ENCODE measurements at places on chromosomes 12 and 14.
A peak's percentile ranks its signal among the peaks of the same experiment; 100 is the strongest.

GRCh38 chr12:69894800-69895383, 69.9 kb downstream of the MYRFL start:
- no peaks in the 10 kb centered on the region for H3K4me1 ChIP-seq
- H3K4me3 ChIP-seq, result no peak overlapping the region
- no peak for DNase-seq
- H3K27me3 ChIP-seq, result peaks cover 16% of the 10 kb centered on the region
- no peak overlapping the region for H3K27ac ChIP-seq

- peaks cover 4% of the 10 kb centered on the region for H3K36me3 ChIP-seq
- H3K27ac ChIP-seq, result peak overlapping the region; percentile 51
- H3K4me1 ChIP-seq, result peaks cover 24% of the 10 kb centered on the region
- no peaks in the 10 kb centered on the region for H3K27me3 ChIP-seq
- no peak for DNase-seq
- no peak overlapping the region for H3K4me3 ChIP-seq
Observed at GRCh38 chr14:99137001-99137700, 134.8 kb downstream of the BCL11B start.

DNA sequence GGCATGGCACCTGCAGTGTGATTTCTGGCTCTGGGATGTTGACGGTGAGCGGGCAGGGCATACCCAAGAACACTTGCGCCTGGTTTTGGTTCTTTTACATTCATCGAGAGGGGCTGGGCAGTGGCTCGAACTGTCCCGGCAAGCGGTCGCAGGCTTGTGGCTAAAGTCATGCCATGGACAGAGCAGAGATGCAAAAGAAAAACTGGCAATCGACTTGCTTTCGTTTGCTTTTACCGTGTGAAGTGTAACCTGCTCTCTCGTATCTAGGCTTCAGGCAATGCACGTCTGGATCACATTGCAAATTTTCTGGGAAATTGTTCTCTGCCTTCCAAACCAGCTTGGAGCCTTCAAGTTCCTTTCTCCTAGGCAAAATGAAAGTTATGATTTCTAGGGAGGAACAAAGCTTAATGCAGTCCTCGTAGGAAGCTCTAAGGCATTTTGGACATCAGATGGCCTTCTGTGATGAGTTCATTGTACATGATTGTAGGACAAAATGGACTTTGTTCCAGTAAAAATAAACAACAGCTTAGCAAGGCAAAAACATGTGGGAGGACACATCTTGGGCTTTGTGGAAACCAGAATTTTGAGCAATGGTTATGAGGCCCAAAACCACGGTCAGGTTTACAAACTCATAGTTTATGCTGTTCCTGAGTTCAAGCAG, 18.3 kb downstream of the ADGRD1 start:
- no peaks in the 10 kb centered on the region for H3K36me3 ChIP-seq
- H3K27ac ChIP-seq, result no peak overlapping the region
- H3K27me3 ChIP-seq, result peaks cover 44% of the 10 kb centered on the region
- no peak for DNase-seq
- peaks cover 3% of the 10 kb centered on the region for H3K4me1 ChIP-seq
- no peak overlapping the region for H3K4me3 ChIP-seq

DNA sequence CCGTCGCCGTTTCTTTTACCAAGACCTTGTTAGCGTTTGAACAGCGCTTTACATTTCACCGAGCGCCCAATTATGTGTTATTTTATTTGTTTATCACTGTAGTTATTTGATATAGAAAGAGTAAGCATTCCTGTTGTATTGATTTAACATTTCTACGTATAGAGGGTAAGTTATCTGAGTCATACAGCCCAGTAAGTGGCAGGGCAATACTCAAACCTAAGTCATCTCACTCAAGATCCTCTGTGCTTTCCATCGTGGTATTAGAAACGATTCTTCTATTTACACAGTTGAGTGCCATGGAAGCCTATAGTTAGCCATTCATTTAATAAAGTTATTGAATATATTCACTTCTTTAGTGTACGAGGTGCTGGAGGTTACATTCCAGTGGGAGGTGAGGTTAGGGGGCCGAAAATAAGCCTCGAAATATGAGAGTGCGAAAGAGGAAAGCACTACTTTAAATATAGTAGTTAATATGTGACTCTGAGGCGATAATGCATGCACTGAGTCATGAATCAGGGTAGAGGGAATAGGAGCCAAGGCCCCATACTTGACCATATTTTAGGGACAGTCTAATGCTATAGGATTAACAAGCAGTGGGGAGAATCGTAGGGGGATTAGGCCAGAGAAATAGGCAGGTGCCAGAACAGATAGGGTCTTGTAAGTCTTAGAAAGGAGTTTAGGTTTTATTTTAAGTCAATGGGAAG, 629 bp downstream of the RAD51AP1 start:
- DNase-seq, result no peak
- H3K36me3 ChIP-seq, result no peaks in the 10 kb centered on the region
- H3K27ac ChIP-seq, result peak overlapping the region; percentile 98
- no peaks in the 10 kb centered on the region for H3K27me3 ChIP-seq

- peak overlapping the region; percentile 95 for H3K4me3 ChIP-seq
- peaks cover 14% of the 10 kb centered on the region for H3K27me3 ChIP-seq
Observed at GRCh38 chr14:23568021-23568599, 519 bp upstream of the AP1G2 start.

- H3K4me3 ChIP-seq, result peak overlapping the region; percentile 69
- peaks cover 33% of the 10 kb centered on the region for H3K36me3 ChIP-seq
- no peaks in the 10 kb centered on the region for H3K27me3 ChIP-seq
- H3K4me1 ChIP-seq, result peaks cover 55% of the 10 kb centered on the region
- H3K27ac ChIP-seq, result peak overlapping the region; percentile 100
Observed at GRCh38 chr12:14946162-14946561, 7.8 kb upstream of the ERP27 start.

- no peaks in the 10 kb centered on the region for H3K4me1 ChIP-seq
- no peak overlapping the region for H3K4me3 ChIP-seq
- no peak overlapping the region for H3K27ac ChIP-seq
- no peaks in the 10 kb centered on the region for H3K36me3 ChIP-seq
Observed at GRCh38 chr12:85076688-85077430, 40.7 kb downstream of the LRRIQ1 start.

- H3K27me3 ChIP-seq, result peaks cover 19% of the 10 kb centered on the region
- H3K4me1 ChIP-seq, result no peaks in the 10 kb centered on the region
- H3K4me3 ChIP-seq, result no peak overlapping the region
- H3K27ac ChIP-seq, result no peak overlapping the region
Observed at GRCh38 chr12:71400481-71400880, 39.1 kb upstream of the LGR5 start.

- peaks cover 22% of the 10 kb centered on the region for H3K27me3 ChIP-seq
- H3K4me1 ChIP-seq, result peaks cover 5% of the 10 kb centered on the region
- no peak overlapping the region for H3K27ac ChIP-seq
- no peak for DNase-seq
- H3K36me3 ChIP-seq, result no peaks in the 10 kb centered on the region
- H3K4me3 ChIP-seq, result no peak overlapping the region
Observed at GRCh38 chr14:99671235-99672224, 12.6 kb upstream of the CYP46A1 start.

- H3K4me1 ChIP-seq, result no peaks in the 10 kb centered on the region
- DNase-seq, result no peak
- H3K36me3 ChIP-seq, result peaks cover 2% of the 10 kb centered on the region
- peaks cover 5% of the 10 kb centered on the region for H3K27me3 ChIP-seq
- H3K4me3 ChIP-seq, result no peak overlapping the region
- H3K27ac ChIP-seq, result no peak overlapping the region
Observed at GRCh38 chr14:66322564-66322963, 163.6 kb upstream of the CCDC196 start.

DNA sequence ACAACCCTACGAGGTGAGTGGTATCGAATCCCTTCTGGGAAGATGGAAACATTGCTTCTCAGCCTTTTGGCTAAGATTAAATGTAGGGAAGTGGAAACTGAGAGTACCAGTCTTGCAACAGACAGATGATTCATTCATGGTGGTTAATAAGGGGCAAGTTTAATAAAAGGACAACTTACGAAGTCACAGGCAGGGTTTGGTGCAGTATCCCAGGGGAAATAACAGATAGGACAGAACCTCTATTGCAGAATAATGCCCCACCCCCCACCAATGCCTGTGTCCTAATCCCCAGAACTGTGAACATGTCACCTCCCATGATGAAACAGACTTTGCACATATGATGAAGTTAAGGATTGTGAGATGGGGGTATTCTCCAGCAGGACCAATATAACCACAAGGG, 212.5 kb downstream of the TBX5 start:
- no peak for DNase-seq
- H3K4me1 ChIP-seq, result no peaks in the 10 kb centered on the region
- H3K4me3 ChIP-seq, result no peak overlapping the region
- H3K27ac ChIP-seq, result no peak overlapping the region
- no peaks in the 10 kb centered on the region for H3K36me3 ChIP-seq
- no peaks in the 10 kb centered on the region for H3K27me3 ChIP-seq

- no peak overlapping the region for H3K27ac ChIP-seq
- peaks cover 4% of the 10 kb centered on the region for H3K4me1 ChIP-seq
- DNase-seq, result no peak
- no peaks in the 10 kb centered on the region for H3K36me3 ChIP-seq
- peaks cover 17% of the 10 kb centered on the region for H3K27me3 ChIP-seq
Observed at GRCh38 chr12:15716581-15716980, 72.6 kb downstream of the EPS8 start.

GRCh38 chr14:51576879-51577278, 74.8 kb upstream of the FRMD6 start:
- peaks cover 86% of the 10 kb centered on the region for H3K27me3 ChIP-seq
- no peak overlapping the region for H3K27ac ChIP-seq
- DNase-seq, result no peak
- peaks cover 2% of the 10 kb centered on the region for H3K4me1 ChIP-seq
- no peak overlapping the region for H3K4me3 ChIP-seq
- H3K36me3 ChIP-seq, result no peaks in the 10 kb centered on the region

- H3K4me1 ChIP-seq, result peaks cover 17% of the 10 kb centered on the region
- no peak overlapping the region for H3K27ac ChIP-seq
- no peaks in the 10 kb centered on the region for H3K36me3 ChIP-seq
Observed at GRCh38 chr14:70597731-70598130, 2.7 kb downstream of the MED6 start.

- peak overlapping the region; percentile 33 for H3K4me3 ChIP-seq
- no peak for DNase-seq
- H3K4me1 ChIP-seq, result peaks cover 3% of the 10 kb centered on the region
- no peak overlapping the region for H3K27ac ChIP-seq
- H3K27me3 ChIP-seq, result peaks cover 10% of the 10 kb centered on the region
Observed at GRCh38 chr14:74258764-74259035, 19.5 kb downstream of the VSX2 start.

DNA sequence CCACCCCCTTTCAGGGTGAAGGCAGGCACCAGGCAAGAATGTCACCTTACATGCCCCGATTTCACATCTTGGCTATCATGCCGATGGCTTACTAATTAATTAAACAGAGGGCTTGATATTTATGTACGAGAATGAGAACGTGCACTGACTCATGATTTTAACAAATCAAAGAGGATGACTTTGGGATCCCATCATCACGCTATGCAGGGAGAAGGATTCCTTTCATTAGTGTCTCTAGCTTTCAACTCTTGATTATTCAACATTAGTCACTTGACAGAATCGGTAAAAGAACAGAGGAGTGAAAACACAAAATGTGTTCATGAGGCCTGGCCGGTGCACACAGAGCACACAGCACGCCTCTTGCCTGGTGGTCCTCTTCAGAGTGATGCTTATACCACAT, 80.6 kb downstream of the PRKAB1 start:
- no peak for DNase-seq
- H3K36me3 ChIP-seq, result peaks cover 2% of the 10 kb centered on the region
- H3K4me3 ChIP-seq, result no peak overlapping the region
- H3K27me3 ChIP-seq, result no peaks in the 10 kb centered on the region

DNA sequence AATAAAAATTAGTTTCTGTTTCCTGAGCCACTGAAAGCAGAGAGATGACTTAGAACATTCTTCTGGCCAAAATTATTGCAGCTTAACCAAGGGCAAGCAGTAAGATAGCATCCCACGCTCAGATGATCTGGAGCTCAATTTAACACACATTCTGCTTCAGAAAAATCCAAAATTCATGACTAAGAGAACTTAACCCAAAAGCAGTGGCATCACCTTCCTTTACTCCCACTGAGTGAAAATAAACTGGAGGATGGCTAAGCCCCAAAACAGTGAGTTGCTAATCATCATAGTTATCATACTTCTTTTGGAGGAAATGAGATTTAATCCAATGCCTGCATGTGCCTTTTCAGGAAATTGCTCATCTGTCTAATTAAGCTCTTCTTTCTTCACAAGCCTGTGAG, 195.4 kb downstream of the DUSP6 start:
- no peaks in the 10 kb centered on the region for H3K36me3 ChIP-seq
- peaks cover 6% of the 10 kb centered on the region for H3K27me3 ChIP-seq
- H3K4me3 ChIP-seq, result no peak overlapping the region
- H3K4me1 ChIP-seq, result peaks cover 8% of the 10 kb centered on the region
- no peak for DNase-seq

DNA sequence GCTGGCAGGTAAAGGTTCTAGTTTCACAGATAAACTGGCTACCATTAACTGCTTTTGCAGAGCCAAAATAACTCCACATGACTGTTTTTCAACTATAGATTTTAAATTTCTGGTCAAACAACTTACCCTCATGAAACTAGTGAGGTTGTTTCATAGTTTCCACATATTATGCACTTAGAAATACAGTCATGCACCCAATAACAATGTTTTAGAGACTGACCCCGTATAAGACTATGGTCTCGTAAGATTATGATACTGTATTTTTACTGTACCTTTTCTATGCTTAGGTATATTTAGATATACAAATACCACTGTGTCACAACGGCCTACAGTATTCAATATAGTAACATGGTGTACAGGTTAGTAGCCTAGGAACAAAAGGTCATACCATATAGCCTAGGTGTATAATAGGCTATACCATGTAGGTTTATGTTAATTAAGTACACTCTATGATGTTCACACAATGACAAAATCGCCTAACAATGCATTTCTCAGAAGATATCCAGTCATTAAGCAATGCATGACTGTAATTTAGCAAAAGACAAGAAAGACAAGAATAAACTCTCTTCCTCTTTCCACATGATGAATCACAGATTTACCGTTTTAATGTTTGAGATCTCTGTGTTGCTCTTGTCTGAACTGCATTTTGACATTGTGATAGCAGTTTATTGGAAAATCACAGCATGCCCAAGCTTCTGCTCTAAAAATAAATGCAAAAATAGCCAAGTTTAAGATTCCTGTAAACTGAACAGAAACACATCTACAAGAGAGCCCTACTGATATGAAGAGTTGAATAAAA, 17.1 kb downstream of the DICER1 start:
- H3K4me3 ChIP-seq, result no peak overlapping the region
- peaks cover 39% of the 10 kb centered on the region for H3K4me1 ChIP-seq
- DNase-seq, result no peak
- peak overlapping the region; percentile 9 for H3K27ac ChIP-seq
- H3K27me3 ChIP-seq, result no peaks in the 10 kb centered on the region
- peaks cover 3% of the 10 kb centered on the region for H3K36me3 ChIP-seq

GRCh38 chr14:61281948-61282275, 774 bp upstream of the TMEM30B start:
- H3K27ac ChIP-seq, result no peak overlapping the region
- H3K4me1 ChIP-seq, result peaks cover 24% of the 10 kb centered on the region
- H3K36me3 ChIP-seq, result no peaks in the 10 kb centered on the region
- no peak overlapping the region for H3K4me3 ChIP-seq

GRCh38 chr14:94139006-94139405, 9.6 kb upstream of the IFI27L2 start:
- no peak overlapping the region for H3K27ac ChIP-seq
- peaks cover 2% of the 10 kb centered on the region for H3K4me1 ChIP-seq
- no peak overlapping the region for H3K4me3 ChIP-seq
- peaks cover 2% of the 10 kb centered on the region for H3K36me3 ChIP-seq
- no peak for DNase-seq

- no peak overlapping the region for H3K4me3 ChIP-seq
- H3K27me3 ChIP-seq, result peaks cover 6% of the 10 kb centered on the region
- no peak for DNase-seq
- H3K36me3 ChIP-seq, result no peaks in the 10 kb centered on the region
Observed at GRCh38 chr12:97456571-97457188, 5.9 kb upstream of the RMST start.

GRCh38 chr14:106556665-106557289, 1030.4 kb downstream of the TMEM121 start:
- no peaks in the 10 kb centered on the region for H3K36me3 ChIP-seq
- peaks cover 22% of the 10 kb centered on the region for H3K27me3 ChIP-seq
- peak overlapping the region; percentile 47 for H3K27ac ChIP-seq
- DNase-seq, result peak; percentile 50
- no peak overlapping the region for H3K4me3 ChIP-seq

Measured in T-helper 17 cell (primary cell).